ENCODE measurements at places on chromosomes 12 and 14.

DNA sequence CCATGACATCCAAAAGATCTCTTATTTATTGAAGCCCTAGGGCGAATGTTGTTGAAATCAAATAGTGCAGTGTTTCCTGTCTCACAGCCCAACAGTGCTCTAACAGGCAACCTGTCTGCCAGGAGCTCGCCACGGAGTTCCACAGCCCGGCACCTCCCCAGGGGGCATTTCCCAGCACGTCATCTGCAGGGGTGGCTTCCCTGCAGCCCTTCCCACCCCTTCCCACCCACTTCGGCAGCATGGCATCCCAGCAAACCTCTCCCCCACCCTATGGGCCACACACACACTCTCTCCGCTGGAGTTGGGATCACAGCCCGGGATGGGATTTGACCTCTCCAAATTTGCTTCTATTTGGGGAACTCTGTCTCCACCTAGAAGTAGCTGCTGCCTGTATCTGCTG, 62.7 kb upstream of the C14orf180 start:
- DNase-seq, result no peak

GRCh38 chr14:56002342-56002741, 115.9 kb upstream of the PELI2 start:
- no peak for DNase-seq

- DNase-seq, result peak; percentile 32
Observed at GRCh38 chr12:16350682-16351081, 3.2 kb downstream of the MGST1 start.

DNA sequence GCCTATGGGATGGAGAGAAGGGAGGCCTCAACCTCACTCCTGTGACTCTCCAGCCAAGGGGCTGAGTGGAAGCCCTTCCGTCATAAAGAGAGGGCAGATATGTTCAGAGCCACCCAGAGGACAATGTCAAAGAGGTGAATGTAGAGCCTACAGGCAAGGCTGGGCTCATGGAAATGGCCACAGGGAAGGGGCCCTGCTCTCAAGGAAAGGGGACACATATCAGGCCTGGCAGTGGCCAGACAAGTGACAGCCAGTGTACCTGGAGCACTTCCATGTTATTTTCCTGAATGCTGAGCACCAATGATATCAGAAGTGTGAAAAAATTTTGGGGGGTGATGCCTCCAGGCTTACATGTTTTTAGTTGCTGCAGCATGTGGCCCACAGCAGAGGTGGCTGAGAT, 36.6 kb upstream of the DDX11 start:
- DNase-seq, result no peak

- DNase-seq, result no peak
Observed at GRCh38 chr12:14256121-14256520, 109.4 kb upstream of the ATF7IP start.

DNA sequence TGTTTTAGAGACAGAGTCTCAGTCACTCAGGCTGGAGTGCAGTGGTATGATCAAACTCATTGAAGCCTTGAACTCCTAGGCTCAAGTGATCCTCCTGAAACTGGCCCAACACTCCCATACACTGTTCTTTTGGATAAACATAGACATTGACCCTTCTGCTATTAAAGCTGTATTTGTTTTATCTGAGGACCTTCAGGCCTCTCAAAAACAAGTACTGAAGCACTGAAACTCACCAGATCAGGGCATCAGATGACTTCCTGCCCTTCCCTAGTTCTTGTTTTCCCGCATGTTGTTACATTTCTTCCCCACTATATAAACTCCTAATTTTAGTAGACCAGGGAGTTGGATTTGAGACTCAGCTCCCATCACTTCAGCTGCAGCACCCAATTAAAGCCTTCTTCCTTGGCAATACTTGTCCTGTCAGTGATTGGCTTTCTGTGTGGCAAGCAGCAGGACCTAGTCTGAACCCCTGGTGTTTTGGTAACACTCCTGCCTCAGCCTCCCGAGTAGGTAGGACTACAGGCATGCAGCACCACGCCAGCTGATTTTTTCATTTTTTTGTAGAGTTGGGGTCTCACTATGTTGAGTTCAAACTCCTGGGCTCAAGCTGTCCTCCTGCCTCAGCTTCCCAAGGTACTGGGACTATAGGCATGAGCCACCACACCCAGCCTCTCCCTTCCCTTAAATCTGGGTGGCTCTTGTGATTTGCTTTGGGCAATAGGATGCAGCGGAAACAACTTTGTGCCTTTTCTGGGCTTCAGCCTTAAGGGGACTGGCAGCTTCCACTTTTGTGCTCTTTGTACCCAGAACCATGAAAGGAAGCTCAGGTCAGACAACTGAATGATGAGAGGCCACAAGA, 12.5 kb upstream of the IFT81 start:
- no peak for DNase-seq

- DNase-seq, result no peak
Observed at GRCh38 chr14:45486599-45486998, 233.6 kb upstream of the MIS18BP1 start.

DNA sequence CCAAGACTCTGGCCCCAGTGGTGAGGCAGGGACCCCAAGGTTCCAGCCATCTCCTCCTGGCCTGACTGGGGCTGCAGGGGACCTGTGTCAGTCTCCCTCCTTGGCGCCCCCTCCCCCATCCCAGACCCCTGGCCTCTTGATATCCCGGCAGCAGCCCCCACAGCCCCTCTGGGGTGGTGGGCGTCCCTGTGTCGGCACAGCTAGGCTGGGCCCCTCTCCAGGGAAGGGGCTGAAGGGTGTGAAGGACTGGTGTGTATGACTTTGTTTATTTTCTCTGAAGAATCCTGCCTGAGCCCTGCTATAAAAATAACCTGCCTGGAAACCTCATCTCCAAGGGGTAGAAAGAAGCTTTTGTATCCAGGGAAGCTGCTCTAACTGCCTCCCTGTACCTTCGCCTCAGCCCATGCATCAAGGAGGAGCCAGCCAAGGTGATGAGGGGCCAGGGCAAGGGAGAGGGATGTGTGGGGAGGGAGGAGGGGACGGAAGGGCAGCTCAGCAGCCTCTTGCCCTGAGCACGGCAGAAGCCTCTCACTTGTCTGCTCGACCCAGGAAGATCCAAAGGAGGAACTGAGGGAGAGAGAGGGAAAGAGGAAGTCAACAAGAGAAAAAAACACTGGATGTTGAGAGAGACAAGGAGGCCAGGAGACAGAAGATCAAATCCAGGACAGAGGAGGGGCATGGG, 25.4 kb upstream of the COL2A1 start:
- no peak for DNase-seq

DNA sequence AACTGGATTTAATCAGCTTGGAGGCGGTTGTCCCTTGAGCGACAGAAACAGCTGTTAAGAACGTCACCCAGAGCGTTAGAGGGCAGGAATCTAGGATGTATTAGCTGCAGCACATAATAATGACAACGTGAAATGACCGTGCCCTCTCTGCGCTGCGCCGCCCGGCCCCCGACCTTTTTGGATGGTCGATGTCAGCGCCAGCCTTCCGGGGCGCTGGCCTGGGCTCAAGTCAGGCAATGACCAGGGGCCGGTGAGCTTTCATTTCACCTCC, 427 bp upstream of the TMEM120B start:
- DNase-seq, result no peak

DNA sequence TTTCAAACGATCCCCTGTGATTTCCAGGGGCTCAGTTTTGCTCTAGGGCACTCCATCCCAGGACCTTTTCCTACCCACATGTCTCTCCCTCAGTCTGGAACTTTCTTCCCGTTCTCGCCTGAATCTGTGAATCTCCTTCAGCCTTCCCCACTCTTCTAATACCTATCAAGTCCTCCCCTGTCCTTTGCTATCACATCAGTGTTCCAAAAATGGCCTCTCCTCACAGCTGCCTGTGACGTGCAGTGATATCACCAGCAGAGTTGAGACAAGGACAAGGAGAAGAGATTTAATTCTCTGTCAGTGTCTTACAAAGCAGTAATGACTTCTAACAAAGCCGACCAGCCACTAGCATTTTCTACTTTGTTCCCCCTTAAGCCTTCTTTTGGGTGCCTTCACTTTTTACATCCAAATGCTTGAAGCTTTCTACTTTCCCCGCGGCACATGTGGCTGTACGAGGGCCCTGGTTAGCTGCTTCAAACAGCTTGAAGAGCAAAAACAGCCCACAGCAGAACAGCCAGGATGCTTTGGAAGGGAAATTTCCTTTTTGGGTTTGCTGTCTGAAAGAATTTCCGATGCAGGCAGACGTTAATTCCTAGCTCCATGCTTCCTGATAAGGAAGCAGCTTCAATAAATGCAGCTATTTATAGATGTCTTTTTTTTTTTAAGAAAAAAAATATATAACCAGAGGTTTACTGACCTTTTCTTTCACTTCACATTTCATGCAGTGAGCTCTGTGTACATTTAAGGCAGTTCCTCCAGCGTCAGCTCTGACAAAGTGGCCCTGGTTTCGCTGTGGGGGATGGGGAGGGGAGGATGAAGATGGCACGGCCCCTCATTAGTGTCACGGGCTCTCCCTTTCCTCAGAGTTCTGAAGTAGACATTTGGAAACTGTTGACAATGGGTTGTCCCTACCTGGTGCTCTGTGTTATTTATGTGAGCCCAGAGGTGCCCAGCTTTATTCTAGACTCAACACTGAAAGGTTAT, 109.3 kb downstream of the ETV6 start:
- DNase-seq, result peak; percentile 9

GRCh38 chr14:30272848-30273832, 285.8 kb upstream of the G2E3 start:
- DNase-seq, result peak; percentile 14

- DNase-seq, result no peak
Observed at GRCh38 chr12:109706747-109707469, 6.7 kb upstream of the FAM222A start.

DNA sequence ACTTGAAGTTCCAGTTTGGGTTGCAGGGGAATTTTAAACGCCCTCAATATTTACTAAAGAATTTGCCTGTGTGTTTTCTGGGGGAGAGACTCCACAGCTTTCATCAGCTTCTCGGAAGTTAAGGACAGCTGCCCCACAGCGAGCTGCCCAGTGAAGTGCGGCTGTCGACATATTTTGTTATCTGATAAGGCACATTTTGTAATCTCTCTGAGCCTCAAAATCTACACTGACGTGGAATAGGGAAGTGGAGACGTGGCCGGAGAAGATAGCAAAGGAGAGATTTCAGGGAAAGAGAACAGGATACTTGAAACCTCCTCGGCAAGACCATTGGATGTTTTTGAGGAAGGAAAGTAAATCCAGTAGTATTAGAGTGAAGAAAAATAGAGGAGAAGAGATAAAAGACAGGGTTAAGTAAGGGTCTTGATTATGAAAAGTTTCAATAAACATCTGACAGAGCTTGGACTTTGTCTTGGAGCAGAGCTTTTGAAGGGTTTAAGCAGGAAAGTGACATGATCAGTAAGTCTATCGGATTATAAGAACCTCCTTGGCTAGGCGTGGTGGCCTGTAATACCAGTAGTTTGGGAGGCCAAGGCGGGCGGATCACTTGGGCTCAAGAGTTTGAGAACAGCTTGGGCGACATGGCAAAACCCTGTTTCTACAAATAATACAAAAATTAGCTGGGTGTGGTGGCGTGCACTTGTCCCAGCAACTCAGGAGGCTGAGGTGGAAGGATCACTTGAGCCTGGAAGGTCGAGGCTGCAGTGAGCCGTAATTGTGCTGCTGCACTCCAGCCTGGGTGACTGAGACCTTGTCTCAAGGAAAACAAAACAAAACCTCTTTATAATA, 1.1 kb downstream of the POLR3B start:
- DNase-seq, result no peak

GRCh38 chr14:102659797-102660196, 67.3 kb downstream of the RCOR1 start:
- DNase-seq, result no peak

- no peak for DNase-seq
Observed at GRCh38 chr12:96233939-96234461, 39.8 kb downstream of the ELK3 start.

- DNase-seq, result no peak
Observed at GRCh38 chr12:110705309-110705708, 16.4 kb upstream of the HVCN1 start.

DNA sequence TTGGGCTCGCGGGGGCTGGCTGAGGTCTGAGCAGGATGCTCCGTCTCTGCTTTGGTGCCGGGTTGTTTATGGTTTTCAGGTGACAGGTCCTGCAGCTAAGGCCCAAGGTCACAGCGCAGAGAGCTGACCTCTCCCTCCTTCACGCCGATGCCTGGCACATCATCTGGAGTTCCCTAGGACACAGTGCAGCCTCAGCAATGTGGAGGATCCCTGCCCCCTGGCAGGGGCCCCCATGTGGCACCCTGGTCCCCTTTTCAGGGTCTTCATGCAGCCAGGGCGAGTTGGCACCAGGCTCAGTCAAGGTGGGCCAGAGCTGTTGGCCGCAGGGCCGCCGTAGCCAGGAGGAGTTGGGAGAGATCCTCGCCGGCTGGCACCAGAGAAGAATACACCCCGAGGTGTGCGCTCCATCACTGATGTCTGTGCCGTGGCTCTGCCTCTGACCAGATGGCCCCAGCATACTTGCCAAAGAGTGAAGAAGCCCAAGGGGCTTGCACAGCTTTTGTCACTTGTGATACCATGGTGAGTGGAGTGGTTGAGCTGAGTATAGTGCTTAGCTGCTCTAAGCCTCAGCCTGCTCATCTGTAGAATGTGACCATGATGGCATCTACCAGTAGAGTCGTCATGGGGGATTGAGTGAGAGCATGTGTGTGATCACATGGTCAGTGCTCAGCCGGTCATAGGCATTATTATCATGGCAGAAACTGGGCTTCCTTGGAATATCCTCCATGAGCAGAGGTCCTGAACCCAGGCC, 11.0 kb downstream of the TPCN1 start:
- no peak for DNase-seq

GRCh38 chr12:25207411-25207810, 12.4 kb downstream of the ETFRF1 start:
- DNase-seq, result no peak

GRCh38 chr14:57883061-57883460, 17.2 kb upstream of the SLC35F4 start:
- no peak for DNase-seq

GRCh38 chr14:71931492-71932228, 569 bp upstream of the RGS6 start:
- peak; percentile 5 for DNase-seq

DNA sequence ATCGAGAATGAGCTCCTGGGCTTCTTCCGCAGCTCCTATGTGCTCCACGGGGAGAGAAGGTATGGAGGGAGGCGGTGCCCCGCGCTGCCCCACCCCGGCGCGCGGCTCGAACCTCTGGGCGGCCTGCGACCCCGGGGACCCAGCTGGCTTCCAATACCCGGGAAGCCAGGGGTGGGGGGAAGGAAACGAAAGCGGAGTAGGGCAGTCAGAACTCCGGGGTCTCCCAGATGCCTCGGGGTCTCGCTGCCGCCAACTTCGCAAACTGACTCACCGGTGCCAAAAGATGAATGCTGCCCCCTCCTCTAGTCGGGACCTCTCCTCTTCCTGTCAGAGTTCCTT, 1.3 kb downstream of the TRHDE start:
- no peak for DNase-seq

GRCh38 chr14:21476523-21476924, 235 bp downstream of the RAB2B start:
- no peak for DNase-seq

GRCh38 chr14:52640137-52640536, 55.2 kb downstream of the ERO1A start:
- DNase-seq, result no peak

- no peak for DNase-seq
Observed at GRCh38 chr12:101521136-101521535, 46.0 kb downstream of the SPIC start.

Data from neuronal stem cell (in vitro differentiated cells).